ENCODE measurements at places on chromosomes 5 and 9.
A peak's percentile ranks its signal among the peaks of the same experiment; 100 is the strongest.

DNA sequence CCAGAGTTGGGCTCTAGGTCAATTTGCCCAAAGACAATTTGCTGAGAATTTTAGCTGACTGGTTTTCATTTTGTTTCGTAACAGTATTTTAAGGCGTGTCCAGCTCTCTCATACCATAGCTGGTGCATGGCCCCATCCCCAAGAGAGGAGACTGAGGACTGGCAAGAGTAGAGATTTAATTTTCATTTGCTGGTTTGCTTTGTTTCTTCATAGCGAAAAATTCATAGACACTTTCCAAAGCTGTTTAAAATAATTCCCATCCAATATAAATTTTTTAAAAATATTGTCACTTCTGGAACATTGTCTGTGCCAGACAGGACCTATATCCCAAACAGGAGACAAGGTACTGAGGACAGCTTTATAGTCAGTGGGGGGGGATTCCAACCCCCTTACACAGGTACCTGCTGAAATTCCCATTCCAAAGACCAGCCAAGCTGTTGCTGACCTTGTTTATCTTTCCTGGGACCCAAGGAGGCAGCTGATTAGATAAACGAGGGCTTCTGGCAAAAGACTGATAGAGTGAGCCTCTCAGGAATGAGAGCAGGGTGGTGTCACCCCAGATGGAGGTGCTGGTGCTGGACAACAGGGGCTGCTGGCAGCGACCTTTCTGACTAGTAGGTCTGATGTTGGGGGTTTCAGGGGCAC lies 6.8 kb upstream of the ANGPTL2 start:
- DNase-seq: no peak

- peak; percentile 46 for DNase-seq
Observed at GRCh38 chr9:136544548-136544963, 1.3 kb downstream of the NOTCH1 start.

DNA sequence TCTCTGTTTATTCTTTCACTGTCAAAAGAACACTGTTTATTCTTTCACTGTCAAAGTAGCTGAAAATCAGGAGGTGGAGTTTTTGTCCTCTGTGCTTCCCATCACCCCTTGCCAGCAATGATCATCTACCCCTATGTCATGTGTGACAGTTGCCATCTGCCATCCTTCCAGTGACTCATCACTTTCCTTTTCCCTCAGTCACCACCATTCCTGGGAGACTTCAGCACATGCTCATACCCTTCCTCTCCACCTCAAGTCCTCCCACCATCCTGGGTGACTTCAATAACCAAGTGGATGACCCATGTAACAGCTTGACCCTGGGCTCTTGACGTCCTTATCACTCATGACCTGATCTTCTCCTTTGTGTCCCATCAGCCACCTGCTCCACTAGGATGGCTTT lies 43.3 kb upstream of the RASEF start:
- no peak for DNase-seq

GRCh38 chr5:115393239-115393638 lies 96.8 kb upstream of the CCDC112 start:
- no peak for DNase-seq

GRCh38 chr5:16713386-16713928 lies 96.7 kb upstream of the RETREG1 start:
- DNase-seq: no peak

DNA sequence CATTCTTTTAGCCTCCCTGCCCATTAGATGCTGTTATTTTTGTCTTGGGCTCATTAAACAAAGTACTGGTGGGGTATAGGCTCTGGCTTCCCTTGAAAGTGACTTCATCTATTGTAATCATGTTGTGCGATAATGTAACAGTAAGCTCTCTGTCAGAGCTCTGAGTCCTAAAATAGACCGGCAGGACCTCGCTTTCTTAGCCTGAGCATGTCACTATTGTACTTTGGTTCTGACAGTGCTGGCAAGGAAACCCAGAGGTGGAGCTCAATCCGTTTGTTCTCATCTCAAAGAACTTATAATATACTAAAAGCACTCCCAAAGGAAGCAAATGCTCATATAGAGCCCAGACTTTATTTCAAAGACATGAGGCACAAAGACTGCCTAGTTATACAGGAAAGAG lies 339.1 kb upstream of the CCNH start:
- DNase-seq: no peak

DNA sequence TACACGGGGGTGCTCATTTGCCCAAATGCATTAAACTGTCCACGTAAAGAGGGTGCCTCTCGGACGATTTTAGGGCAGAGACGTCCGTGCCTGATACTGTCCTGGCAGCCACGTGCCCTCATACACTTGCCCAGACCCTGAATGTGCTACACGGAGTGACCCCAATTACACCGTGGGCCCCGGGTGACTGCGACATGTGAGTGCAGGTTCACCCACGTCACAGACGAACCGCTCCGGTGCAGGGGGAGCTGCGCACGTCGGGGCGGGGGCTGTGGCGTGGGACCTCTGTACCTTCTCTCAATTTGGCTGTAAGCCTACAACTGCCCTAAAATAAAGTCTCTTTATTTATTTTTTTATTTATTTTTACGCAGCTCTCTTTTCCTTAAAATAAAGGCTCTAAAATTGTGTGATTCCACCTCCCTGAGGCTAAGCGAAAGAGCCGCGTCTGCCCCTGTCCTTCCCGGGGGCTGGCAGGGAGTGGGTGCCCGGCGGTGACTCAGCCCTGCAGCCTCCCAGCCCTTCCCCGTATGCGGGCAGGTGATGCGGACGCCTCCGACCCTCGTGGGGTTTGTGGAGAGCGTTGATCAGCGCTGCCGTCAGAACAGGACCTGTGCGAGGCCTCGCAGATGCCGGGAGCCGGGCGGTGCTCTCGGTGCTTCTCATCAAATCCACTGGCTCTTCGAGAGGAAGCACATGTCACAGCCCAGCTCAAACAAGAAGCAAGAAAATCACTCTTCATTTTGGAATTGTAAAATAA lies 9.2 kb upstream of the EGFL7 start:
- no peak for DNase-seq

- DNase-seq: no peak
Observed at GRCh38 chr5:111984044-111984443, 227.1 kb upstream of the NREP start.

Measured in naive thymus-derived CD8-positive, alpha-beta T cell (primary cell).